ENCODE measurements at places on chromosomes 16 and 17.
A peak's percentile ranks its signal among the peaks of the same experiment; 100 is the strongest.

GRCh38 chr16:27431773-27432532 is 30.0 kb downstream of the IL21R start:
- DNase-seq: no peak

DNA sequence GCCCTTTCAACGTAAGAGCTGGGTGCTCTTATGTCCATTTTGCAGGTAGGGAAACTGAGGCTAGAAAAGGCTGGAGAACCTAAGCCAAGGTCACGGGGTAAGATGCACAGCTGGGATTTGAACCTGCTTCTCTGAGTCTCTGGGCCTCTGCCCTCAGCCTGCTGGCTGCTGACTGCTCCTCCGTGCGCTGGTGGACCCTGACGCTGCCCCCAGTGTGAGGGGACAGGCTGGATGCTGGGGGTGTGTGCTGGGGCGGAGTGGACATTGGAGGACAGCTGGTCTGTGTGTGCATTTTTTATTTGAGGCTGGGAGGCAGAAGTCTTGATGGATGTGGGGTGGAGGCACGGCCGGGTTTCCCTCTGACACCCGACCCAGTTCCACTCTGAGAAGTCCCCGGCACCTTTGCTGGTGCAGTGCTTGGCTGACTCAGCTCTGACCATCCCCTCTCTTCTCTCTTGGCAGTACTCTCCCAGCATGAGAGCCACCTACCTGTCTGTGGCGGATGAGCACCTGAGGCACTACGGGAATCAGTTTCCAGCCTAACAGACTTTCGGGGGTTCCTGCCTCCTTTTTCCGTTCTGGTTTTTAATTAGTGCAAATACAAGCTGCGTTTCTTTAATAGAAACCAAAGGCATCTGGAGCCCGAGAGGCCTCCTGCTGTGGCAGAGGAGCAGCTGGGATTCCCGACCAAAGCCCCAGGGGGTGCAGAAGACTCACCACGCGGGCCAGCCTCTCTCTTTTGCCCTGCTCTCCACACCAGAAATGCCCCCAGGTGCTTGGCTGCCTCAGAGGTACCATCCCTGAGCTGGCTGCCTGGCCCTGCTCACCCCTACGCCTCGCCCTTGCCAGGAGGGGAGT is 14.1 kb upstream of the DNAI2 start:
- DNase-seq: no peak

DNA sequence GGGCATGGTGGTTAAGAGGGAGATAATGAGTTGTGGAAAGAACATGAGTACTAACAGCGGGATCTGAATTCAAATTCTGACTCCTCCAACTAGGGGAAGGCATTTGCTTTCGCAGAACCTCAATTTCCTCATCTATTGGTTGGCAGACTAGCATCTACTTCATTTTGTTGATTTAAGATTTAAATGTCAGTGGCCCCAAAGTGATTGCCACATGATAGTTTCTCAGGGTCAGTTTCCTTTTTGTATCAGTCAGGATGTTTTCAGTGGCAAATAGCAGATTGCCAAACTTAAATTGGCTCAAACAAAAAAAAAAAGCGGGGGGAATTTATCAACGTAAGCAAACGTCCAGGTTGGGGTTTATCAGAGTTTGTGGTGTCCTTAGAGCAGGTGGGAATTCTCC is 25.1 kb upstream of the NOS2 start:
- no peak for DNase-seq

DNA sequence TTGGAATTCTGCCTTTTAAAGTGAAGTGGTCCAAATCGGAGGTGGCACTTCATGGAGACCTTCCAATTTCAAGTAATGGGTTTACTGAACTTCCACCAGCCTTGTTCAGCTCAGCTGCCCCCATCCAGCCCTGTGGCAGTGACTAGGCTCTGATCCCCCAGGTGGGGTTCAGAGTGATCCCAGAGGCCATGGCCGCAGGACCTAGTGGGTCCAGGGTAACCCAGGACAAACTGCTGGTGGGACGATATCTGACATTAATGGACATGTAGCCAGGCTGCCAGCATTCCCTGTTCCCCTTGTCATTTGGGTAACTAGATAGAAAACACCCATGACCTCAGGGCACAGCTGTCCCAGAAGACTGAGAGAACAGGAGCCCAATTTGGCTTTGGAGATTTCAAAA is 209.9 kb downstream of the GSG1L start:
- no peak for DNase-seq

DNA sequence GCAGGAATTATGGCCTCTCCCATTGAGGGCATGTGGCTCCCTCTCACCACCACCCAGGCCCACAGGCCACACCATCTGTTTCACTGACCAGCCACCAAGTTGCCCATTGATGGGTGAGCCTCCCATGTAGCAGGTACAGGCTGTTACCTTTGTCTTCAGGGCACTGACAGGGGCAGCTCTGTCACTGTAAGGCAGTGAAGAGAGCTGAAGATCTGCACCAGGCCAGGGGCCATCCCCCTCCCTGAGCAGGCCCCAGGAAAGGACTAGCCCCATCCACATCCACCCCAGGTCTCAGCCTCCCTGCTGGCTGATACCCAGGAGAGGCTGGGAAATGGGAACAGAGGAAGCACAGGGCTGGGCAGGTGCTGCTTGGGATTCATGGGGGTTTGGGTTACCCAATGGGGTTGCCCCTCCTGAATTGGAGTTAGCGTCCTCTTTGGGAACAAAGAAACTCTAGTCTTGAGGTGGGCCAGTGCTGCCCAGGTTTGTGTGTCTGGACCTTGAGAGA is 1691.4 kb downstream of the TP53TG3F start:
- DNase-seq: no peak

DNA sequence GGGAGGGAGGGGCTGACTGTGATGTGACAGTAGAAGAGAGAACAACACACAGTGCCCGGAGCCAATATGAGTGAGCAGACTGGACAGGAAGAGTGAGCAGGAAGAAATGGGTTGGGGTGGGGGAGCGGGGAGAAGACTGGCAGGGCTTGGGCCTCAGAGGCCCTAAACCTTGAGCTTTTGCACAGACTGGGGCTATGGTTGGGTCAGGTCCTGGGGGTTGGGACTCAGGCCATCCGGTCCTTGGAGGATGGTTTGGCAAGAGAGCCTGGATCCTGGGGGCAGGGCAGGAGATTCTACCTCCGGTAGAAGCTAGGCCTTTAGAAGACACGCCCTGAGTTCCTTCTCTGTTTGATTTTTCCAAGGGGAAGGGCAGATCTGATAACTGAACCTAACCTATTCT is 1.1 kb downstream of the CAMTA2 start:
- no peak for DNase-seq

GRCh38 chr17:80815151-80815681 is 176.4 kb upstream of the CHMP6 start:
- DNase-seq: no peak

- no peak for DNase-seq
Observed at GRCh38 chr17:73166731-73167581, 2.1 kb downstream of the SSTR2 start.

DNA sequence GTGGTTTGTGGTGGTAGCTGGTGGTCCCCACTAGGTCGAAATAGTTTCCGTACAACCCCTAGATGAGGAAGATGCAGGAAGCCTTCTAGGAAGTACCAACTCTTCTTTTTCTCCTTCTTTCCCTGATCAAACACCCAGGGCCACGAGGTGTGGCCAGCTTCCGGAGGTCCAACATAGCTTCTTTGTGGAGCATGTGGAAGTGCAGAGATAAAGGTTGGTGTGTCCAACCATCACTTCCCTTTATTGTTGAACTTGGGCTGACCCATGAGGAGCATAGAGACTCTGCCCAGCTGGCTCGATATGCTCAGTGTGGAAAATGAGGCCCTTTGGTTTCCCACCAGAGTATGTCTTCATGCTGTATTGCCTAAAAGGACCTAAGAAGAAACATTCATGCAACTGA is 6.3 kb upstream of the RGS9 start:
- no peak for DNase-seq

DNA sequence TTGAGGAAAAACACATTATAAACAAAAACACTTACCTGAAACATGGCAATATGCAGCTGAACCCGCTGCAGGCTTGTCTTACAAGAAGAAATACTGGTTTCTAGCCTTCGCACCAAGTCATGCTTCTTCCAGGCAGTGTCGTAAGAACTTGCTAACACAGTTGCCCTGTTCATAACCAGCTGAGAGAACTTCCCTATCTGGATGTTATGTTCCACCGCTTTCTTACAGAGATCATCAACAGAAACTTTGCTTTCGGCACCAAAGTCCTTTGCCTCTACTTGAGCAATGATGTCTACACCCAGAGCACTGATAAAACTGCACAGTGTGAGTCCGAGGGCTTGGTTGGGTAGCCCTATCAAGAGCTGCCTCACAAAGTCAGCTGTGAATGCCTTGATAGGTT is 27.9 kb upstream of the ARL6IP1 start:
- DNase-seq: no peak

DNA sequence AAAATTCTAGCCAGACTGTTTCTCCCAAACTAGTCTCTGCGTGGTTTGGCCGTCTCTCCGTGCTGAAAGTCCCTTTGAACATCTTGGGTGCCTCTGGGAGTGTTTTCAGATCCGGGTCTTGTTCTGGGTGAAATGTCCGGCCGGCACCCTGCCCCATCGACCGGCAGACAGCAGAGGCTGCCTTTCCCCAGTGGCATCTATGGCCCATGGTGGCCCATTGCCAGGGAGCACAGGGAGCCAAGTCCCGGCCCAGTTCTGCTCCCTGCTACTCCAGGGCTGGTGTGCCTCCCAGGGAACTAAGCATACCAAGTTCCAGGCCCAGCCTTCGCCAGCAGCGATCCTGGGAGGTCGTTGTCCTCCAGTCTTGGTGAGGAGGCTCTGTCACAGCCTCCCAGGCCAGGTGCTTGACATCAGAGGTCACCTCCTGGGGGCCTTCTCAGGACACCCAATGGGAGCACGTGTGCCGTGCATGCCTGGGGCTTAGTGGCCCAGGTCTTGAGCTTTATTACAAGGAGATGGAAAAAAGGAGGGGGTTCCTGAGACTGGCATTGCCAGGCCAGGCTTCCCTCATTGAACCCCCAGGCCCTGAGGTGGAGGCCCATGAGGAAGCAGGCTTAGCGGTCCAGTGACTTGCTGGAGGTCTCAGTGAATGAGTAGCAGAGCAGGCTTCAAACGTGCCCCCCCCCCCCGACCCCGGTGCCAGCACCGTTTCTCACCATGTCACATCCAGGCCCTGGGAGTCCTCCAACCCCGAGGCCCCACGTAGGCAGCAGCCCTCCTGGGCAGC is 54.0 kb downstream of the PGS1 start:
- DNase-seq: peak; percentile 57

DNA sequence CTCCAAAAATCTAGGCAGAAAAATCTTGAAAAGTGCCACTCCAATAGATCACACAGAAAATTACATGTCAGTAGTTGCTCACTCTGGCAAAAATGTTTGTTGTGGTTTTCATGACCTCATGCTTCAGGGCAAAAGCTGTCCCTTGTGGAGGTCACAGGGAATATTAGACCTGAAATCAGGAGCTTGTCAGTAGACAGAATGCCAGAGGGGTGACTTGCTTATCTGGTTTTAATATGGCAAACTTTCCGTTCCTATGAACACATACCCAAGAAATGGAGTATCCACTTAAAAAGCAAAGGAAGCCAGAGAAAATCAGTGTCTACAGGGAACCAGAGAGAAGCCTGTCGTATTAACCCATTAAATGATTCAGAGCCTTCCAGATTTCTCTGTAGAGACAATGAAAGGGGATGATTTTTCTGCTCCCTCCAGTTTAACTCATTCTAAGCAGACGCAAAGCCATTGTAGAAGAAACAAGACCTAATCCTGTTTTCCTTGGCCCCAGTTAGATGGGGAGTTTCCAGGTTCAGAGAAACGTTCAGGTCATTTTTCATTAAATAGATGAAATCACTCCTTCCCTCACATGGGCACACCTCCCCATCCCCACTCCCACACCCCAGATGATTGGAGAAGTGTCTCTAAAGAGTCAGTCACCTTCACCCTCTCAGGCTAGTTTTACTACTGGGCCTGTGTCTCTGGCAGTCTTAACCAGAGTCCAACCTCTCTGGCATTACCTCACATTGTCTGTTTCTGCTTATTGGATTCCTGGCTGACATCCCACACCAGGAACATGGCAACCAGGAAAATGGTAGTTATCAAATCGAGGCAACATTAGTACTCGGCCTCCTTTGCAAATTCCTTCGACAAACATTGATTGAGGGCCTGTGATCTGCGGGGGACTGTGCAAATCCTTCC is 6.0 kb downstream of the SOX9 start:
- DNase-seq: no peak

GRCh38 chr16:4316864-4317531 is 1.1 kb downstream of the GLIS2 start:
- peak; percentile 73 for DNase-seq

GRCh38 chr17:8072341-8072728 is 15.2 kb downstream of the ALOX12B start:
- DNase-seq: no peak

DNA sequence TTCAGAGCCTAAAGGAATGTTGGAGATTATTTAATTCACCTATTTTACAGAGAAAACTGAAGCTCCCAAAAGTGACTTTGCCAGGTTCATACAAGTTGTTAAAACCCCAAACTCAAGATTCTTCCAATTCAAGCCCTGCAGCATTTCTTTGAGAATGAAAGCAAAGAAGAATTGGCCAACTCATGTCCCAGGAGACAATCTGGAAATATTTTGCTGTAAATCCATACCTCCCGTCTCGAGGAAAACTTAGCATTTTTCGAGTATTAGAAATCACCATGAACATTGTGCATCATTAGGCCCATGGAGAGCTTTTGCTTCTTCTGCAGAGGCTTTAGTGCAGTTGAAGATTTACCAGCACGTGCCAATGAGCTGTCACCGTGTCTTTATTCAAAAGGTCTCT is 176.4 kb upstream of the KCNJ16 start:
- DNase-seq: no peak

GRCh38 chr17:79915850-79916430 is 76.7 kb upstream of the CBX4 start:
- no peak for DNase-seq

GRCh38 chr17:72169823-72170222 is 49.0 kb downstream of the SOX9 start:
- DNase-seq: no peak

DNA sequence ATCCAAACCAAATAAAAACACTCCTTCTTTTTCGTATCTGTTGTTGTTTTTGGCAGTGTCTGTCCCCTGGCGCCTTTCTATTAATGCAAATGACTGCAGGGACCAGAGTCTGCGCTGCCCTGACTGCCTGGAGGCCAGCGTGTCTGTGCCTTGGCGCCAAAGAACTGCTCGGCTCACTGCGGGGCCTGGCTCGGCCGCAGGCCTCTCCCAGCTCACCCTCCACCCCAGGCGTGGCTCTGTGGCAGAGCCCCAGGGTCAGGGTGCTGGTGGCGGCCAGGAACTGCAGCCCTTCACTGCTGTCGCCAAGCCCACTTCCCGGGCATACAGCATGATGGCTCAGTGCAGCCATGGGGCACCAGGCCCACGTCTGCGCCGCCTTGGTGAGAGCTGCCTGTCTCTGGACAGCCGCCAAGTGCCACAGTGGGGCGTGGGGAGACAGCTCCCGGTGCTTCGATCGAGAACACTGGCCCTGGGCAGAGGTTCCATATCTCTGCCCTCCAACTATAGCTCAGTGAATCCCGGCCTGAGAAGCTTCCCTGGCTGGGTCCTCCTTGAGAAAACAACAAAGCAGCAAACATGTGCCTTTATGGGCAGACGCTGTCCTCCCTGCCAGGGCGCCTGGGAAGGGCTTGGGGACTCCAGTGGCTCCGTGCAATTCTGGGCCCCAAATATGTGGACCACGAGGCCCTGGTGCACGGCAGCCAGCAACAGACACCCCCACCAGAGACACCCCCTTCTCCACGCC is 11.1 kb downstream of the CANT1 start:
- peak; percentile 77 for DNase-seq
